NCI-H774 (cell line): ENCODE measurements at places on chromosomes 12 and 14.

DNA sequence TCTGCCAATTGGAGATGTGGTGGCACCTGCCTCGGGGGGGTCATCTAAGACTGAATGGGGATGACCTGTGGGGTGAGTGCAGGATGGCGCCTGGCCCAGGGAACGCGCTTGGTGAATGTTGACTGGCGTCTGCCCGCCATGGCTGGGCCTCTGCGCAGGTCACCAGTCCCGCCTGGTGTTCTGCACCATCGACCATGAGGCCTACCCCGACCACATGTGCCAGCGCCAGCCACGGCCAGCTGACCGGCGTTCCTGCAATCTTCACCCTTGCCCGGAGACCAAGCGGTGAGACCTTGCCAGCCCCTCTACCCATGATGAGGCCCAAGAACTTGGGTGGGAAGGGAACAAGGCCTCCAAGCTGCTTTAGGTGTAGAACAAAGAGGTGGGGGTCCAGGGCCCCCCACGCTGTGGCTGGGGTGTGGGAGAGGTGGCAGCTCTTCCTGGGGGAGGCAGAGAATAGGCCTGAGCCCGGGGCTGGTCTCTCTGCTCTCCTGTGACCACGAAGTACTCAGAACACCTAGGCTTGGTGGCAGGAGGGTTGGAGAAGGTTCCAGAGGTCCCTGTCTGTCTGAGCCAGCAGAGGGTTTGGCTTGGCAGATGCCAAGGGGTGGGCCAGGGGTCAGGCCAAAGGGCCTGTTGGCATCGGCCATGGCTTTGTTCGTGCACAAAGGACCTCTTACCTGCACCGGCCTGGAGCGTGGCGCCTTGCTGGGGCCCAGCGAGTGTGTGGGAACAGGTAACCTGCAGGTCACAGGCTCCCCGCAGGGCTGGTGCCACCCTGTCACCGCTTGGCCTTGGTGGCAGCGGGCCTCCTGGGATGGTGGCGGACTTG, 15.4 kb downstream of the PAPLN start:
- no peak for DNase-seq

DNA sequence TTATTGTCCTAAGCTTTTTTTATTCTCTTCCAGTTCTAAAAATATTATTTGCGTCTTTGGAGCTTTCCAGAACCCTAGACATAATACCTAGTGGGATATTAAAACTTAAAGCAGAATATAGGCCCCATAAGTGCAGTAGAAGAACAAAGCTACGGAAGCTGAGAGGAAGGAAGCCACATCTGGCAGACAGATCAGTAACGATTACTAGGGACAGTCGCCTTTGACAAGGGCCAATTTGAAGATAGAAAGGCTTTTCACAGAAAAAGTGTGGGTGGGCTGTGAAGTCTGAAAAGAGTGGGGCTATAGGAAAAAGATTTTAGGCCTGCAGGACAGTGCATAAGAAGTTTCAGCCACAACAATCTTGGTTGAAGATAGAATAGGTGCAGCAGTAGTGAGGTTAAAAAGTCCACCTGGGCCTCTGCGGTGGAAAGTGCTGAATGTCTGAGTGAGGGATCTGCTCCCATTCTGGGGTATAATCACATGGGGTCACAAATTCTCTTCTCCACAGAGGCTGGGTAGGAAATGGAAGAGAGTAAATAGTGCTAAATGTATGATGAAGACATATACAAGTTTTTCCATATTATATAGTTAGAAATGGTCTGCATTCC, 114.5 kb downstream of the CMAS start:
- no peak for DNase-seq

- no peak for DNase-seq
These were observed 16.5 kb upstream of the IFT81 start for GRCh38 chr12:110107369-110108281.

GRCh38 chr12:16297521-16297920, 20.0 kb upstream of the SLC15A5 start:
- DNase-seq, result no peak

DNA sequence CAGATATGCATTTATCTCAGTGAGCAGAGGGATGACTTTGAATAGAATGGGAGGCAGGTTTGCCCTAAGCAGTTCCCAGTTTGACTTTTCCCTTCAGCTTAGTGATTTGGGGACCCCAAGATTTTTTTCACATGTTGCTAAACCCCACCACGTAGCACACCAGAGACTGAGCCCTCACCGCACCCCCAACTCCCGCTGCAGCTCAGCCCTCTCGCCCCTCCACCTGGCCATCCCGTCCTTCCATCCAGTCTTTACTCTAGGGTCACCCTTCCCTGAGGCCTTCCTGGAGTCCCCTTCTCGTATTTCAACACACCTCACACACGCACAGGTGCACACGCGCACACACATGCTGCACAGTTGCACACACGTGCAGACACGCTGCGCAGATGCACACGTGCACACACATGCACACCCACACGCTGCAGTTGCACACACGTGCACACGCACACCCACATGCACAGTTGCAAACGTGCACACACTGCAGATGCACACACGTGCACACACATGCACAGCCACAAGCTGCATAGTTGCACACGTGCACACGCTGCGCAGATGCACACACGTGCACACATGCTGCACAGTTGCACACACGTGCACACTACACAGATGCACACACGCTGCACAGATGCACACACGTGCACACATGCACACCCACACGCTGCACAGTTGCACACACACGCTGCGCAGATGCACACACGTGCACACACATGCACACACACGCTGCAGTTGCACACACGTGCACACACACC, 30.0 kb downstream of the HSP90AA1 start:
- no peak for DNase-seq

DNA sequence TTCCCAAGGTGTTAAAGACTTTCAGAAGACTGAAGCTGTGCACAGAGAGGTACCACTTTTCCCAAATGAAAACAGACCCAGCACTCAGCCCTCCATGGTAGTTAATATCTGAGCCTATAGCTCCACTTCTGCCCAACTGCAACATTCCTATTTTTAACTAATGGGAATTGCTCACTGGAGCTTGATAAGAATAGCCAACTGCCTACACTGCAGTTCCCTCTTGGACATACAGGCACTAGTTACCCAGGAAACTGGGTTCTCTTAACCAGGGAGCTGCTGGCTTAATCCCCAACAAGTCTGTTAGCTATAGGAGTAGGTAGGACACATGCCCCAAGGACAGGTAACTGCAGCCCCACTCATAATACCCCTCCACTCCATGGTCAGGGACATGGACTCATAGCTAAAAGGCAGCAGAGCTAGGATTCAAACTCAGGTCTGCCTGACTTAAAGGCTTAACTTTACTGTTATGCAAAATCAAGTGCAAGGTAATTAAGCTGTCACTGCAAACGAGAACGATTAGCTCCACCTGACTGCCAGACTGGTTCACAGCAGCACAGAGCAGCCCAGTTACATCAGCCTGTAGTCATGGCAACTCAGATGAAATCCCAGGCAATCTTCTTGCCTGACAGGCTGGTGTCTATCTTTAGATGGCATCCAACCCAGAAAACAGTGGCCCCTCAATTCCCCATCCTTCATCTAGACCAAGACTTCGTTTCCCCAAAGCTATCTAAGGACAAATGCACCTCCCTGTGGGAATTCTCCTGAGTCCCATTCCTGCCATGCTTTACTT, 77.1 kb upstream of the ACTN1 start:
- DNase-seq, result no peak

GRCh38 chr12:15435597-15435996, 113.3 kb downstream of the PTPRO start:
- DNase-seq, result no peak

- DNase-seq, result no peak
These were observed 29.7 kb downstream of the ZFP36L1 start for GRCh38 chr14:68762953-68763764.

DNA sequence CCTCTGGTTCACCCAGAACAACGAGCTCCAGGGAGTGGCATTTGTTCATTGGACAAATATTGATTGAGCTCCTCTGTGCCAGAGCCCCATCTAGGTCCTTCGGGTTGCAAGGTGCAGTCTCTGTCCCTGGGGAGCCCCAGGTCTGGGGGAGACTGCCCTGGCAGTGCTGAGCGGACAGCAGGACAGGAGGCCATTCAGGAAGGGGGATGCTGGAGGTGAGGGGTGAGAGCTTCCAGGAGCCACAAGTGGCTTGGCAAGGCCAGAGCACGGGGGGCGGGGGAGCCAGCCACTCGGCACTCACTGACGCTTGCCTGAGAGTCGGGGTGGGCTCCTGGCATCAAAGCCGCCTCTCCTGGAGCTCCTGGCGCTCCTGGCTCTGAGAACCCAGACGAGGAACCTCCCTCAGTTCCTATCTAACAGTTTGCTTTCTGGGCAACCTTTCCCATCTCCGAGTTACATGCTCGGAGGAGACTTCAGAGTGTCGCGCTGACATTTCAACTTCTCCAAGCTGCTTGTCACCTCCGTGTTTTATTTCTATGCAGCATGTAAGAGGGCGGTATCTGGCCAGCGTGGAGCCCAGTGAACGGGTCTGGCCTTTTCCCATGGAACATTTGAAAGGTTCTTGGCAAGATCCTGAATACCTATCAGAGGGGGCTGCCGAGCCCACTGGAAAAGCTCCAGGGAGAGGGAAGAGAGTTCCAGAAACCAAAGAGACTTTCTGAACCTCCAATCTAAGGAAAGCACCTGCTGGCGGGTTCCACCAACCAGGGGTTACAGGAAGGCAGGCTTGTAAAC, 62.0 kb upstream of the BCL11B start:
- no peak for DNase-seq

DNA sequence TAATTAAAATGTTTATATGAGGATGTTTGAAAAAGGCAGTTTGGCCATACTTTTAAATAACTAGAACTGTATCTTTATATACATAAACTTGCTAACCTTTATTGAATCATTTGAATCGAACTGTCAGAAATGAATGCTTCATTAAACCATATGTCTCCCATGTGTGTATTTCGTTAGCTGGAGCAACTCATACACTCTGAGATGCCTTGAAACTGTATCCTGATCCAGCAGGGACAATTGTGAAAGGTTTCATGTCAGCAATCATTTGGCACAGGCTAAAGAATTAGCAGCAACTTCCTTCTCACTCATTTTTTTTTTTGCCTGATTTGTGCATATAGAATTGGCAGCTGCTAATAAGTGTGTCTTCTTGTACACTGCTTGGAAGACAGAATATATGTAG, 109.9 kb downstream of the NAV3 start:
- DNase-seq, result no peak

- DNase-seq, result peak; percentile 53
These were observed 10.2 kb upstream of the SERPINA9 start for GRCh38 chr14:94485944-94486841.
